EH (cell line): ENCODE measurements at places on chromosomes 11 and 22.

GRCh38 chr11:68300076-68300830 lies 12.1 kb upstream of the LRP5 start:
- no peak for DNase-seq

DNA sequence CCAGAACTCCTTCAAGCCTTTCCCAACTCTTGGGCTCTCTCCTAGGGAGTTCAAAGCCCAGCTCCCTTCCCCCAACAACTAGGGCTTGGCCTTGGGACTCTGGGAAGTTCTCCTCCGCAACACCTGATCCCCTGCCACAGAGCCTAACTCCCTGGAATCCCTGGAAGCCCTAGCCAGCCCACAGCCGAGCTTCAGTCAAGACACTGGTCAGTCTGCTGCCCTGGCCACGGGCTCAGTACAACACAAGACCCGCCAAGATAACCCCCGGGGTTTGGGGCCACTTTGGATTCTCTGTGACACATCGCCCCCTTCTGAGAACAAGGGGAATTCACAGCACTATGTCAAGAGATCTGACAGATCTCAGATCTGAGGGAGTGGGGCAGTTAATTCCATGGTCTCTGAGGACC lies 58.3 kb downstream of the SLC22A12 start:
- peak; percentile 21 for DNase-seq

GRCh38 chr11:29293825-29294224 lies 723.0 kb downstream of the KCNA4 start:
- peak; percentile 82 for DNase-seq

- DNase-seq: peak; percentile 44
These were observed 12.4 kb downstream of the SEC14L3 start for GRCh38 chr22:30459181-30460052.

GRCh38 chr11:111777094-111778046 lies 11.2 kb upstream of the PPP2R1B start:
- peak; percentile 82 for DNase-seq

DNA sequence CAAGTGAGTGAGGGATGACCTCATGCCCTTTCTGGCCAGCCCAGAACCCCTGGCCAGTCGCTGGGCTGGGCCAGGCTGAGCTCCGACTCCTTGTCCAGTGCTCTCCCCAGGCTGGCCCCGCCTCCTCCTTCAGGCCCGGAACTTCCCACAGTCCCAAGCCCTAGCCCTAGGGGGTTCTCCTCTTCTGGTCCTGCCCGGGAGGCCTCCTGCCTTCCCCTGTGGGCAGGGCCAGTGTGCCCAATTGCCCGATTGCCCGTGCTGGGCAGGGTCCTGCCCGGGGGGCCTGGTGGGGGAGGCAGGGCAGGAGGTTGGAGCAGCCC lies 4.2 kb downstream of the TCIRG1 start:
- no peak for DNase-seq

GRCh38 chr11:86807360-86807759 lies 7.0 kb downstream of the PRSS23 start:
- no peak for DNase-seq

DNA sequence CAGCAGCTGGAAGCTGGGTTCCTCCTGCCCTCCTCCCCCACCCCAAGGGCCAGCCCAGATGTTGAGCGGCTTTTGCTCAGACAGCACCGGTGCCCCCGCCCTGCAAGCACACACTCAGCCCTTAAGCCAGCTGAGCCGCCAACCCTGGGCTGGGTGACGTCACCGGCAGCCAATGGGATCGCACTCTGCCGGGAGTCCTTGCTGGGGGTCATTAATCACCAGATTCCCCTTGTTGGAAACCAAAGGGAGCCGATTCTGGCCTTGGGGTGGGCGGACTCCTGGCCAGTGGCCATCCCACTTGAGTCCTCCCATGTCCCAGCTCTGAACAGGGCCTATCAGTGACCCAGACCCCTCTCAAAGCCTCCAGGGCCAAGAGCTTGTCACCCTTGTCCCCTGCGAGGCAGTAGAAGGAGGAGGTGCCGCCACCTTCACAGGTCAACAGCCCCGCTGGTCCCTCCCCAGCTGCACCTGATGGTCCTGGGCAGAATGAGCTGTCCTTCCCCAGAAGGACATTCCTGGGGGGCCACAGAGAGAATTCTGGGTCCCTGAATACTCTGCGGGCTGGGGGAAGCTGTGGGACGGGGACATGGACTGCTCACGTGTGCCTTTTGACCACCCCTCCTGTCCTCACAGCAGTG lies 7.4 kb downstream of the DUSP8 start:
- peak; percentile 95 for DNase-seq

GRCh38 chr22:42862045-42862734 lies 5.1 kb upstream of the ARFGAP3 start:
- DNase-seq: peak; percentile 72

- DNase-seq: no peak
These were observed 112.5 kb upstream of the CLPB start for GRCh38 chr11:72546866-72547265.

DNA sequence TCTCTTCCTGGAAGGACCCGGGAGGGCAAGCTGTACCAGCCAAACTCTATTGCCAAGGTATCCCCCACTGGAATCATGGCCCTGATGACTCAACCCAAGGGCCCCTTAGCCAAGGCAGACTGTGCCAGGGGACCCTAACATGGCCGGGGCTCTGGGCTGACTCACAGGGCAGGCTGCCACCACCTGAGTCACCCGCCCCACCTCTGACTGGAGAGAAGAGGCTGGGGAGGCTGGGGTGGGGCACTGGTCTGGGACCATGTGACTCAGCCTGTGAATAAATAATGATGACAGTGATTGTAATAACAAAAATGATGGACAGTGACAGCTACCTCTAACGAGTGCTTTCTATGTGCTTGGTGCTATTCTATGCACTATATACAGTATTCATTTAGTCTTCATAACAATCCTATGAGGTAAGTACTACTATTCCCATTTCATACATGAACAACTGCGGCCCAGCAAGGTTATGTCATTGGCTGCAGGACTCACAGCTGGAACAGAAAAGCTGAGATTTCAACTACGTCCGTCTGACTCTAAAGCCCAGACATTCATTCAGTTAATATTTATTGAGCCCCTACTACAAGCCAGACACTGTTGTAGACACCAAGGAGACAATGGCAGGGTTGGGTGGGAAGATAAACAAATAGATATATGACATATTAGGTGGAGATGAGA lies 84.2 kb downstream of the FBXO7 start:
- DNase-seq: peak; percentile 85

DNA sequence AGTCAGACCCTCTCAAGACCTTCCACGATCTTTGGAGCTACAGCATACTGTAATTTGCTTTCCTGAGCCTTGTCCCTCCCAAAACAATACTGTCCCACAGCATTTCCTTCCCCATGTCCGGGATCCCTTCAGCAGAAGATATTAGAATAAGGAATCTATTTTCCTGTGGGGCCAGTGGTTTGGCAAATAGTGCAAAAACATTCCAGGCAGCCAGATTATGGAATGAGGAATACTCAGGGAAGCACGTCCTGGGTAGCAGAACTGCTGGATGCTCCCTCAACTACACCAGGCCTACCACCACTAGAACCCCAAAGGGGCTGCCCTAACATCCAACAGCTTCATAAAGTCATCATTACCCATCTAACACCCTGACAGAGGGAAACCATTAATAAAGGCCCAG lies 61.5 kb downstream of the AAMDC start:
- peak; percentile 49 for DNase-seq

DNA sequence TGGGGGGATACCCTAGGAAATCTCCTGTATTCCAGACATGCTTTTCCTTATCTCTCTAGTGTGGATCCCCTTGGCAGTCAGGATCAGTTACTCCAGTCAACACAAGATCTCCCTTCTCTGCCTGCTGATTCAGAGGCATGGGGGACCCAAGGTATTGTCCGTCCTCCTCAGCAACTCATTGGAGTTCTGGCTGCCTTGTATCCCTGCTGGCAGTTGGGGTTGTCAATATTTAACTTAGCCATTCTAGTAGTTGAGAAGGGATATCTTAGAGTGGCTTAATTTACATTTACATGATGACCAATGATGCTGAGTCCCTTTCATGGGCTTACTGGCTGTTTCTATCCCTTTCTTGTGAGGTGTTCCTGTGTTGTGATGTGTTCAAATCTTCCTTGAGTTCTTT lies 74.2 kb downstream of the GRK3 start:
- DNase-seq: no peak

DNA sequence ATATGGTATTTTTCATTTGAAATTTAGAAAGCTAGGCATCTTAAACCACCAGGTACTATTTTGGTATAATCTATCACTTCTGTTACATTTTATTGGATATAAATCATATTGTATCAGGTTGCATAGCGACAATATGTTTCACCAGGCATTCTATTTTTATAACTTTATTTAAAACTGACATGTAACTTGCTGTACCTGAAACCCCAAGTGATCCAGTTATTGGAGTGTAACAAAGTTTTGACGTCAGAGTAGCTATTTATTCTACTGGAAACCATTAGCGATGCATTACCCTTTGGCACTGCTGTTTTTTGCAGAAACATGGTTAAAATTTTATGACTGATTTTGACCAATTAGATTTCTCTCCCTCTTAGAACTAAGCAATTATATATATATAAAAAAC lies 160.7 kb downstream of the METTL15 start:
- no peak for DNase-seq

DNA sequence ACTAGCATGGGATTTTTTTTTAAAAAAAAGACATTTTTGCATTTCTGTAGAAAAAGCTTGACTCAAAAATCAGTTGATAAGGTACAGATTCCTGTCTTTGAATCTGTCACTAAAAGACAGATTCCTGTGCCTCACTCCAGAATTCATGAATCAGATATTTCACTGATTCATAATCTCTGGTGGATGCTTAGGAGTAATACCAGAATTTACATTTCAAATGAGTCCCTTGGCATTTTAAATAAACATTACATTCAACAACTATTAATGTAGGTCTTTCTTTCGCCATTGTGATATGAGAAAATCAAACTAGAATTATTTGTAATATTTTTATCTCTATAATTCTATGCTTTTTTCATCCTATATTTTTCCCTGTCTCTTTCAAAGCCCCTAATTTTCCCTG lies 128.3 kb downstream of the APIP start:
- no peak for DNase-seq

GRCh38 chr11:102516179-102516578 lies 14.4 kb downstream of the MMP7 start:
- no peak for DNase-seq

GRCh38 chr11:33716243-33716642 lies 15.6 kb upstream of the C11orf91 start:
- peak; percentile 61 for DNase-seq

- no peak for DNase-seq
These were observed 45.2 kb downstream of the SLC5A12 start for GRCh38 chr11:26676641-26677040.

DNA sequence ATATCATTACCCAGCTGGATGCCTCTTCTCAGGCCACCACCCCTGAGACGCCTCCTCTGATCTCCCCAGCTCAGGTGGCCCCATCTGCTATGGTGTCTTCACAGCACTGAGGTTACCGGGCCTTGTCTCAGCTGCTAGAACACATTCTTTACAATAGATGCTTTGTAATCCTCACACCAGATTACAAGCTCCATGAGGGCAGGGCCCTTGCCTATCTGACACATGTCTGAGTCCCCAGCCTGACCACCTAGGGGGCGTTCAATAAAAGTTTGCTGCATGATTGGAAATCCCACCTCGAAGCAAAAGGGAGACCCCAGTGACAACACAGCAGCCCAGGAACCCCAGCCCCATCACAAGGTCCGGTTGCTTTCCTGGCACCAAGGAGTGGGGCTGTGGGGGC lies 2.0 kb downstream of the MACROD1 start:
- DNase-seq: no peak

DNA sequence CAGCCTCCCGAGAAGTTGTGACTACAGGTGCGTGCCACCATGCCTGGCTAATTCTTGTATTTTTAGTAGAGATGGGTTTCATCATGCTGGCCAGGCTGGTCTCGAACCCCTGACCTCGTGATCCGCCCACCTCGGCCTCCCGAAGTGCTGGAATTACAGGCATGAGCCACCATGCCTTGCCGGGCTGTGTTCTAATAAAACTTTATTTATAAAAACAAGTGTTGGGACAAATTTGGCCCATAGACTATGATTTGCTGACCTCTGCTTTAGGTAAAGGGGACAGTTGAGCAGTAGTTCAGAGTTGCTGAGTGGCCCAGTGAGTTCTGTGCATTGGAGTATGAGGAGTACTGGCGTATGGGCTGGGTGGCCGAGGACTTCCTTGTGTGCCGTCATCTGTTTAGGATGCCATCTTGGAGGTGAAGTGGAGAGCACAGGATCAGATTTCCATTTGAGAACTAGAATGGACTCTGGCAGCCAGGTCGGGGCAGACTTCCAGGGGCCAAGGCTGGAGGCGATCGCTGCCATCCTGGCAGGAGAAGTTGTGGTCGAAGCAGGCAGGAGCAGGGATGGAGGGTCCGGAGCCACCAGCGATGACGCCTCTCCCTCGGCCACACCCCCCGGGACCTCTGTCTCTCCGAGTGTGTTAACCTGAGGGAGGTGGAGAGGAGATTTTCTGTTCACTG lies 43.8 kb downstream of the FBLN1 start:
- DNase-seq: no peak

DNA sequence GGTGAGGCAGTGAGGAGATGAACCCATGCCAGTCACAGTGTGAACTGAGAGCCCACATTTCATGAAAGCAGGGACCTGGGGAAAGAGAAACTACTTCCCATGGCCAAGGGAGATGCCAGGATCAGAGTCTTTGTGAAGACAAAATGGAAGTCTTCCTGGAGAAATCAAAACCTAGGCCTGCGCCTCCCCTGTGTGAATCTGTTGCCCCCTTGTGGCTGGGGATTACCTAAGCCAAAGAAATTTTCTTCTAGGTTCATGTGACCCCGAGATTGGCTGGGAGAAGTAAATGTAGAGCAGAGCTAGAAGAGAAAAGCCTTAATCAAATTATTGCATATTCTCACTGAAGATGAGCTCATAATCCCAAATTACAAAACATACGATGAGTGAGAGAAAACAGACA lies 1075.3 kb downstream of the TBC1D22A start:
- no peak for DNase-seq

DNA sequence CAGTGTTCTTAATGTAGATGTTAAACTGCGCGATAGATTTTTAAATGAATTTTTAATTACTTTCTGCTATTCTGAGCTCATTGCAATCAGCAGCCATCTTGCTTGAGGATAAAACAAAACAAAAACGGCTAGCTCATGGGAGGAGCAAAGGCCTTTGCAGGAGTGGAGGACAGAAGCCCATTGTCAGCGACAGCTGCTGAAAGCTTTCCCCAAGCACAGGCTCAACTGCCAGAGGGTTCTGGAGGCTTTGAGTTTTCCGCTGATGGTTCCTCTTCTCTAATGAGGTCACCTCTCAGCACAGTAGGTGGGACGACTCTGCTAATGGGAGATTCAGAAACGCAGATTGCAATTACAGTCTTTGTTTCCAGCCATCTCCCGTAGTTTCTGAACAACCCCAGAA lies 167.1 kb upstream of the TTC12 start:
- no peak for DNase-seq
